ENCODE measurements at places on chromosomes 12 and 14.

GRCh38 chr14:100972118-100972897 is 68.8 kb upstream of the RTL1 start:
- no peaks in the 10 kb centered on the region for H3K4me1 ChIP-seq
- H3K4me3 ChIP-seq = no peak overlapping the region
- H3K27me3 ChIP-seq = no peaks in the 10 kb centered on the region
- no peak for DNase-seq
- no peak overlapping the region for H3K27ac ChIP-seq

GRCh38 chr14:27327095-27327494 is 729.3 kb upstream of the NOVA1 start:
- H3K4me3 ChIP-seq = no peak overlapping the region
- no peaks in the 10 kb centered on the region for H3K36me3 ChIP-seq
- no peak overlapping the region for H3K27ac ChIP-seq
- no peak for DNase-seq
- no peaks in the 10 kb centered on the region for H3K4me1 ChIP-seq
- H3K27me3 ChIP-seq = no peaks in the 10 kb centered on the region

- no peak overlapping the region for H3K4me3 ChIP-seq
- no peak for DNase-seq
- H3K4me1 ChIP-seq = no peaks in the 10 kb centered on the region
- no peaks in the 10 kb centered on the region for H3K27me3 ChIP-seq
Measured at GRCh38 chr12:122740351-122740750, 9.7 kb upstream of the HCAR1 start.

DNA sequence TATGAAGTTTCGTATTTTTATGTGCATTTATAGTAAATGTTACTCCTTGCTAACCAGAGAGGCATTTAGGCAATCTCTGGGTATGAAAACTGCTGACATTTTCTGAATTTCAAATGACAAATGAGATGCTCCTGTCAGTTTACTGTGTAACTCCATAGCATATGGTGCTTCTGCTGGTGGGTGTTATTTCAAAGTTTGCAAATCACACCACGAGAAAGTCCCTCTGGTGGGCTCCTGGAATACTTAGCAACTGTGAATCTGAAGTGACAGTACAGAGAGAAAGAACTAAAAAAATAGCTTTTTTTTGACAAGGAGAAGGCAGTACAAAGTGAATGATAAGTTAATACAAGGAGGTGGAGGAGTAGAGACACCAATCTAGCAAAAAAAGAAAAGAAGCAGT is 161.5 kb downstream of the DERA start:
- no peak for DNase-seq
- H3K4me1 ChIP-seq = no peaks in the 10 kb centered on the region
- H3K27ac ChIP-seq = no peak overlapping the region
- H3K27me3 ChIP-seq = no peaks in the 10 kb centered on the region

GRCh38 chr14:32374155-32374554 is 45.1 kb downstream of the AKAP6 start:
- H3K4me1 ChIP-seq = no peaks in the 10 kb centered on the region
- no peak for DNase-seq
- no peaks in the 10 kb centered on the region for H3K36me3 ChIP-seq
- H3K27ac ChIP-seq = no peak overlapping the region

DNA sequence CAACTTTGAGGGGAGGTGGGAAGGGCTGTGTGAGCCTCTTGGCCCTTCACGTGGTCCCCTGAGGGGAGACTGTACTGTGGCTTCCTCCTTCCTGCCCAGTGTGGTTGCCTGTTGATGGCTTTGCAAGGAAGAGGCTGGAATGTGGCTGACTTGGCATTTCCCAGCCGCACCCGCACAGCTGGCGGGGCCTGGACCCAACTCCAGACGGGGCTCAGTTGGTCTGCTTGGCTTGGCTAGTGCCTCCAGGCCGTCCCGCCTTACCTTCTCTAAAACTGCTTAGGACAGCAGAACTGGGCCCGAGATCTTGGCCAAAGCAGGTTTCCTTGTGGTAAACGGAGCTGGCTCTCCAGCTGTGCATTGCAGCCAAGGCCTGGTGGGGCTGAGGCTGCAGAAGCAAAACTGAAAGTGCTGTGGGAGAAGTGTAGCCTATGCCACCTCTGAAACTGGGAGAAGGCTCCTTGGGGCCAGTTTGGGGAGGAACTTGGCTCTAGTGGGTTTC is 139.5 kb downstream of the SMOC1 start:
- peak; percentile 66 for DNase-seq
- peaks cover 15% of the 10 kb centered on the region for H3K4me1 ChIP-seq
- no peak overlapping the region for H3K27ac ChIP-seq
- H3K27me3 ChIP-seq = no peaks in the 10 kb centered on the region
- H3K36me3 ChIP-seq = peaks cover 10% of the 10 kb centered on the region

DNA sequence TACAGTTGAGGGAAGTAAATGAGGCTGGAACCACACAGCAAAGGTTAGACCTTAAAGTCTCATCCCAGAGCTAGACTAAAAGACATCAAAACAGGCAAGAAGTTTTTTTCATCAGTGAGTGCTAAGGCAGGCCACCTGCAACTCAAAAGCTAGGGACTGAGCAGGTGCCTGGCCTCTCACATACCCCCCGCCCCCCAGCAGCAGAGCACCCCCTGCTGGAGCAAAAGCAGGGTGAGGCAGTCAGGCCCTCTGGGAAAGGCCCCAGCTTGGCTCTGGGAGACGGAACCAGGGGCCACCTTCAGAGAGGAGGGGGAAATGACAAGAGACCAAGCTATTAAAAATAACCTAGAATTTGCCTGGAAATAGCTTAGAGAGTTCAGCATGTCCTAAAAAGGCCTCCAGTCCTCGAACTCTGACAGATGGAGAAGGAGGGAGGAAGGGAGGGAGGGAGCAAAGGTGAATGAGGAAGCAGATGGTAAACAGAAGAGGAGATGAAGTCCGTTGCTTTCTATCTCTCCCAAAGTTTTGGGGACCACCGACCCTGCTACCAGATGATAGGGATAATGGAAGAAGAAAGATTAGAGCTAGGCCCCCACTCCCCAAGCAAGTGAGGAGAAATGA is 1.8 kb downstream of the ITGA7 start:
- no peak overlapping the region for H3K27ac ChIP-seq
- H3K36me3 ChIP-seq = no peaks in the 10 kb centered on the region
- no peaks in the 10 kb centered on the region for H3K27me3 ChIP-seq
- H3K4me3 ChIP-seq = no peak overlapping the region
- H3K4me1 ChIP-seq = peaks cover 26% of the 10 kb centered on the region

DNA sequence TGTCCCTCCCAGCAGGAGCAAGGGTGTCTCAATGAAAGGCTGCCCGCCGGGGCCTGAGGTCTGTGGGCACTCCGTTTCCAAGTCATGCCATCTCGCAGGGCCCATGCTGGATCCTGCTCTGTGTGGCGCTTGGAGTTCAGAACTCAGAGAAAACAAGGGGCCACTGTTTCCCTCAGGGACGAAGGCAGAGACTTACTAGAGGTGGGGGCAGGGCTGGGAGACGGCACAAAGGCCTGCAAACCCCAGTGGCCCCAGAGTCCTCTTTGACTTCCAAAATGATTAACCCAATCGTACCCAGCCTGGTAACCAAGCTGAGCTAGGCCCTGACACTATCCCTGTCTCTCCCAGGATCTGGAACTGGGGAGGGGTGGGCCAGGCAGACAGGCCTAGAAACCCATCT is 95.8 kb downstream of the ITPK1 start:
- no peaks in the 10 kb centered on the region for H3K27me3 ChIP-seq
- H3K4me3 ChIP-seq = no peak overlapping the region
- H3K36me3 ChIP-seq = no peaks in the 10 kb centered on the region
- no peak for DNase-seq
- H3K27ac ChIP-seq = no peak overlapping the region

- H3K27me3 ChIP-seq = no peaks in the 10 kb centered on the region
- DNase-seq = no peak
- peak overlapping the region; percentile 18 for H3K27ac ChIP-seq
- no peaks in the 10 kb centered on the region for H3K4me1 ChIP-seq
- H3K4me3 ChIP-seq = no peak overlapping the region
Measured at GRCh38 chr14:31950764-31951637, 126.1 kb upstream of the ARHGAP5 start.

DNA sequence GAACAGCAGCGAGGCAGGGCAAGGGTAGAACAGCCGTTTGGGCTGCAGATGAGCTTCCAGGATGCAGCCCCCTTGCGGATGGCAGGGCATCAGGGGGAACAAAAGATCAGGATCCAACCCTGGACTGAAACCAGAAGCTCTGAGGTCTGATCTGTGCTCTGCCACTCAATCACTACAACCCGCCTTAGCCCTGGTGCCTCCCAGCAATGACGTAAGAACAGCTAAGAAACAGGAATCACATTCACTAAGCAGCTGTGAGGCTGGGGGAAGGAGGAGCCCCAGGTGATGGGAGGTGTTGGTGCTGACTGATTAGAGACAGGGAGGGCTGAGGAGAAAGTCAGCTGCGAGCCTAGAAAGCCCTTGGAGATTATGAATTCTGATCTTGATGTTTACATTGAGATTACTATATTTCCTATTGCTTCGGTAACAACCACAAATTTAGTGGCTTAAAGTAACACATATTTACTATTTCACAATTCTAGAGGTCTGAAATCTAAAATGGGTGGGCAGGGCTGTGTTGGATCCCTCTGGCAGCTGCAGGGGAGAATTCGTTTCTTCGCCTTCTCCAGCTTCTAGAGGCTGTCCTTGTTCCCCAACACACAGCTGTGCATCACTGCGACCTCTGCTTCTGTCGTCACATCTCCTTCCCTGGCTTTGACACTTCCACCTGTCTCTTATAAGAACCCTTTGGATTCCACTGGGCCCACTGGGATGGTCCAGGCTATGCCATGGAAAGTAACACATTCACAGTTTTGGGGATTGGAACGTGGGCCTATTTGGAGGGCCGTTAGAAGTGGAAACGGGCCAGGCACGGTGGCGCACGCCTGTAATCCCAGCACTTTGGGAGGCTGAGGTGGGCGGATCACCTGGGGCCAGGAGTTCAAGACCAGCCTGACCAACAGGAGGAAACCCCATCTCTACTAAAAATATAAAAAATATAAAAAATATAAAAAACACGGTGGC is 6.1 kb upstream of the CD9 start:
- no peaks in the 10 kb centered on the region for H3K4me1 ChIP-seq
- no peaks in the 10 kb centered on the region for H3K27me3 ChIP-seq
- no peaks in the 10 kb centered on the region for H3K36me3 ChIP-seq
- no peak overlapping the region for H3K27ac ChIP-seq
- H3K4me3 ChIP-seq = no peak overlapping the region

DNA sequence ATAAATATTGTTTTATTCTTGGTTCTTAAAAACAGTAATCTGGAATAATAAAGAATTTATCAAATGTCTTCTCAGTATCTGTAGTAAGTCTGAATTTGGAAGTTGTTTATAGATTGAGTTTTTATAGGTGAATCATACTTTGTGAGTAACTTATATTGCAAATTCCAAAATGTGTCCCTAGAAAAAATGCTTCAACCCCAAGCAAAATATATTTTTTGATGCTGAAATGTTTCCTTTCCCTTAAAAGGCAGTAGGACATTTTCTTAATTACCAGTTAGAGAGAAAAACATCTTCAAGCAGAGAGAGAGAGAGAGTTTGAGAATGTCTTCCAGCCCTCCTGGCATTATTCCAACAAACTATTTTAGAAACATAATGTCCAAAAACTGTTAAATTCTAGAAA is 37.9 kb downstream of the PELI2 start:
- no peak overlapping the region for H3K4me3 ChIP-seq
- no peak overlapping the region for H3K27ac ChIP-seq
- H3K36me3 ChIP-seq = no peaks in the 10 kb centered on the region
- H3K27me3 ChIP-seq = no peaks in the 10 kb centered on the region

DNA sequence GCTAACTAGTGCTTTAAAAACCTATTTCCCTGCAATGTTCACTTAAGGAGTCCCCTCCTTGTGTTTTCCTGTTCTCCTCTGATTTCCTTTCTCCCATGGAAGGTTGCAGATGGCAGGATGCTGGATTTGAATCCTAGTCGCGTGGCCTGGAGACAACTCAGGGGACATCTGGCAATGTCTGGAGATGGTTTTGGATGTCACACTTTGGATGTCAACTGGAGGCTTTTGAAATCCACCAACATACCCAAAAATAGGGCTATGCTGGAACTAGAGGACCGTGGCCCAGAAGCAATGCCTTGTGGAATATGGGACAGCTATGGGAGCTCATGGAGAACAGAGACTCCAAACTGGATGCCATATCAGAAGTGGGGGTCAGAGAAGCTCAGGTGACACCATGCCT is 95.8 kb upstream of the NOS1 start:
- H3K36me3 ChIP-seq = no peaks in the 10 kb centered on the region
- no peak overlapping the region for H3K4me3 ChIP-seq
- no peaks in the 10 kb centered on the region for H3K4me1 ChIP-seq

DNA sequence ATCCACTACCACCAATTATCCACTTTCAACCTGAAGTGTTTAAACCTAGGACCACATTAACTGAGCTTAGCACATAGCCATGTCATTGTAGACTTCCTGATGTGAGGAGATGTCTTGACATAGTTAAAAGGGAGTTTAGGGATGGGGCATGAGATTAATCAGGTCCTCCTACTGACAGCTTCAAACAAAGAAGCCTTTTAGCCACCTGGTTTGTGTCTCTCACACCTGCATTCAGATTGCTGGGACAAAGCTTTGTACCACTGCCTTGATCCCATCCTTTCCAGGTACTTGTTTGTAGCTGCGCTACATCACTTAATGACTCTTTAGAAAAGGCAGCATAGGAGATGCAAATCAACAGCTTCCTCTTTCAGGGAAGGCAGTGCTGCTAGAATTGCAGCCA is 340.7 kb upstream of the DDHD1 start:
- DNase-seq = no peak
- H3K27ac ChIP-seq = no peak overlapping the region
- no peaks in the 10 kb centered on the region for H3K4me1 ChIP-seq
- H3K36me3 ChIP-seq = no peaks in the 10 kb centered on the region
- H3K27me3 ChIP-seq = no peaks in the 10 kb centered on the region

GRCh38 chr14:46300765-46301164 is 350.8 kb downstream of the RPL10L start:
- no peaks in the 10 kb centered on the region for H3K36me3 ChIP-seq
- no peak for DNase-seq
- H3K27ac ChIP-seq = no peak overlapping the region
- H3K4me1 ChIP-seq = no peaks in the 10 kb centered on the region
- no peak overlapping the region for H3K4me3 ChIP-seq

GRCh38 chr14:31138301-31138700 is 69.3 kb downstream of the HECTD1 start:
- H3K4me3 ChIP-seq = no peak overlapping the region
- H3K36me3 ChIP-seq = peaks cover 97% of the 10 kb centered on the region
- no peak for DNase-seq
- H3K27me3 ChIP-seq = no peaks in the 10 kb centered on the region

- DNase-seq = no peak
- H3K36me3 ChIP-seq = no peaks in the 10 kb centered on the region
- H3K4me1 ChIP-seq = no peaks in the 10 kb centered on the region
- H3K4me3 ChIP-seq = no peak overlapping the region
Measured at GRCh38 chr12:1919284-1919683, 832 bp upstream of the CACNA2D4 start.

Data from right lobe of liver (tissue), 6 donors.